ENCODE measurements at places on chromosomes 7 and 10.

GRCh38 chr10:75110006-75110632 lies 1.3 kb upstream of the SAMD8 start:
- no peak for DNase-seq

- no peak for DNase-seq
Observed at GRCh38 chr7:130921391-130922180, 187.6 kb upstream of the KLF14 start.

DNA sequence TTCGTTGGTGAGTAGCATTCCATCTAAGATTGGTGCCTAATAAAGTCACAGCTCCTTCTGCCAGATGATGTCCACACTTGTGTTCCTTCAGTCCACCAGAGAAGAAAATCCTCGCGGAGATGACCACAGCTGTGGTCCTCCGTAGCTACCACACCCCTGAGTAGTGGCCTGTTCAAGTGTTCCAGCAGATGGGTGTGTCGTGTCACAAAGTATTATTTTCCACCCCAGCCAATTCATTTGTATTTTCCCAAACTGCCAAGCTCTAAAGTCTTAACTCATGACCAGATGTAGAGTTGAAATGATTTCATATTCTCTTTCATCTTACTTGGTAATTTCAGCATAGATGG lies 251.3 kb upstream of the TCF7L2 start:
- DNase-seq = no peak

GRCh38 chr10:118937226-118937625 lies 92.3 kb upstream of the NANOS1 start:
- DNase-seq = no peak

DNA sequence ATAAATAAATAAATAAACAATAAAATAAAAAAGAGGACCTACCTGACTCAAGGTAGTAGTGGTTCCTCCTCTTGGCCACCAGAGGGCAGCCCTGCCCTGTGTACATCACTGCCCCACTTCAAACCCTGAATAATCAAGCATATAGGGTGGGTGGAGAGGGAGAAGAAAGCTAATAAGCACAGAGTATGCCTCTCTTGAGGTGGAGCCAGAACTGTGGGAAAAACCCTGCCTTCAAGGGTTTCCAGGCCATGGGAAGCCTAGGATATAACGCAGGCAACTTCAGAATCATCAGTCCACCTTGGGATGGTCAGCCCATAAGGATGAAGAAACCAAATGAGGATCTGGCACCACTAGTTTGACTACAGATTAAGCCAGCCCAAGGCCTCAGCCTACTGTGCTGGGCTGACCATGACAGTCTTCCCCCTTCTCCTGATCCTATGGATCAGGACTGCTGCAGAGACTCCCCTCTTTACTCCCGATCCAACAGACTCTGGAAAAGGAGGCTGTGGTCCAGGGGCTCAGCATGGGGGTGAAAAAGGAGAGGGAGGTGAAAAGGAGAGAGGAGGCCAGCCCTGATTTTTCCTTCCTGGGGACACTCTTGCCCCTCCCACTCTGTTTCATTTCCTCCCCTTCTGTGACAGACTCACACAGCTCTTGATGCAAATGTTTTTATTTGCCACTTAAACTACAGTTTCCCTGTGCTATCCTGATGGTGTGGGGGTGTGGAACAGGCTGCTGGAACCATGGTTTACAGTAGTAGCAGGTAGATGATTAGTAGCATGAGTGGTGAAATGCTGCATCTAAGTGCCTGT lies 10.1 kb downstream of the AVPI1 start:
- DNase-seq = peak; percentile 31

GRCh38 chr7:101516851-101517250 lies 112.2 kb downstream of the MYL10 start:
- no peak for DNase-seq
